ENCODE measurements at places on chromosomes 16 and 17. TPM values are rescaled to one million over a fixed set of nuclear protein-coding genes. Genes with fewer than 3 reads are reported as not detected.

Gene HBM
- not detected for total RNA-seq

Gene CA5A
- total RNA-seq = not detected

Gene C16orf54
- 14.0 TPM for total RNA-seq

Gene CCL4
- 22.9 TPM for total RNA-seq

Gene TLCD2
- total RNA-seq = 0.25 TPM

Gene ETV4
- 2.2 TPM for total RNA-seq

Gene PRRT2
- total RNA-seq = 1.4 TPM

Gene PIMREG
- 13.1 TPM for total RNA-seq

Gene SLC16A6
- 0.39 TPM for total RNA-seq

Gene C16orf46
- total RNA-seq = 2.4 TPM

Gene CAMKK1
- total RNA-seq = 6.9 TPM

Gene ABCA8
- total RNA-seq = not detected

Gene KLHL10
- total RNA-seq = 0.12 TPM

Gene GPR179
- 0.04 TPM for total RNA-seq

Gene TRIM72
- 0.09 TPM for total RNA-seq

Gene CES5A
- total RNA-seq = not detected

Gene CEP295NL
- 0.61 TPM for total RNA-seq

Gene GNG13
- not detected for total RNA-seq

Gene ATP2C2
- not detected for total RNA-seq

Gene TBX6
- 3.9 TPM for total RNA-seq

Gene SYT17
- not detected for total RNA-seq

Gene CLEC3A
- total RNA-seq = not detected

Gene CCL11
- not detected for total RNA-seq

Gene MT1A
- 4.9 TPM for total RNA-seq

Gene HOXB4
- 3.0 TPM for total RNA-seq

Gene TEKT1
- not detected for total RNA-seq

Gene SPNS3
- total RNA-seq = 4.4 TPM

Gene NPB
- total RNA-seq = not detected

Gene RFFL
- 7.3 TPM for total RNA-seq

Gene USP6
- not detected for total RNA-seq

Gene TBC1D3D
- total RNA-seq = 0.41 TPM

Gene CCL17
- total RNA-seq = not detected

Gene CSH1
- 8.3 TPM for total RNA-seq

Gene SEZ6L2
- total RNA-seq = 0.35 TPM

Gene SMPD3
- total RNA-seq = 0.12 TPM

Gene PPP1R1B
- total RNA-seq = not detected

Gene TBKBP1
- 15.4 TPM for total RNA-seq

Gene FOXC2
- not detected for total RNA-seq

Gene SPSB3
- total RNA-seq = 29.2 TPM

Gene WFDC1
- not detected for total RNA-seq

Gene UMOD
- not detected for total RNA-seq

Gene C17orf113
- 0.37 TPM for total RNA-seq

Gene TM4SF5
- total RNA-seq = not detected

Gene KRT28
- not detected for total RNA-seq

Gene NPIPA7
- 3.9 TPM for total RNA-seq

Gene WNT3
- total RNA-seq = 0.16 TPM

Gene IRX3
- total RNA-seq = not detected

Gene CCT6B
- 1.5 TPM for total RNA-seq

Gene TMC5
- total RNA-seq = not detected

Gene HOXB5
- not detected for total RNA-seq

Gene ZNF423
- total RNA-seq = not detected

Data from activated naive CD4-positive, alpha-beta T cell treated with anti-CD3 and anti-CD28 coated beads, Interleukin-2, amount 50 U/mL, for 72 hours (primary cell).